ENCODE measurements at places on chromosomes 2 and 18.

DNA sequence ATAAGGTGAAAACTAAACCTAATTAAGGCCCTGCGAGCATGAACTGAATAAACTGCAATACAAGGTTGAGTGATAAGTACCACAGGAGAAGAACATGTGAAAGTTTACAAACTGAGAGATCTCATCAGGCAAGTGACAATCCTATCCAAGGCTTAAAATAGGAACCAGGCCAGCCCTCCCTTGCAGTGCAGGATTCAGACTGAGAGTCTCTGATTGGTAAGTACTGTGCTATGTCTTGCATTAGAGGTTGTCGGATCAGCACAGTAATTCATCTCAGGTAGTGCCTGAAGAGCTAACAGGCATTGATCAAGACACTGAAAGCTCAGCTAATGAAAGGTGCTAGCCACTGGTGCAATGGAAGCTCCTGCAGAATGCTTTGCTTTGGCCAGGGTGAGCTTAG lies 801.7 kb upstream of the ID2 start:
- no peaks in the 10 kb centered on the region for H3K4me1 ChIP-seq
- H3K36me3 ChIP-seq: no peaks in the 10 kb centered on the region
- no peak for DNase-seq
- no peak overlapping the region for H3K27ac ChIP-seq
- no peak overlapping the region for H3K4me3 ChIP-seq

DNA sequence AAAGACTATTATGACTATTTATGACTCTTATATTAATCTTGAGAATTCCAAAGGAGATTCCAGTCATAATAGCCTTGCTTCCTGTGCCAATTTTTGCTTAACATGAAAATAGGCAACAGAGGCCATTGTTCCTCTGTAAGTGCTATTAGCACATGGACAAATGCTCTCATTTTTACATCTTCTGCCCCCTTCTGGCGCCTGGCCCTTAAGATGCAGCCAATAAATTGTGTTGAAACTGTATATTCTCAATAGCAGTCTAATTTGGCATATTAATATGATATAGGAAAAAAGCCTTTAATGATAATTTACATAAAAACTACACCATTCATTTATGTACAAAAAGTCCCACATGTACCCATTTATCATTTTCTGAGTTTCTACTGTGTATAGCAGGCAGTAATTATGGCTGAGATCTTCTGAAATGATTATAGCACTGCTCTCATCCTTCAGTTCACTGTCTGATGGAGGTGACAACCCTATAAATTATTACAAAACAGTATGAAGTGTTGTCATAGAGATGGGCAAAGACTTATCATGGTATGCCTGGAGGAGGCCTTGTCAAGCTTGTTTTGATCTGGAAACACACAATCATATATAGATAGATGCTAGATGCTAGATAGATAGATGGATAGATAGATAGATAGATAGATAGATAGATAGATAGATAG lies 613.3 kb downstream of the TSN start:
- H3K4me1 ChIP-seq: no peaks in the 10 kb centered on the region
- H3K27ac ChIP-seq: no peak overlapping the region
- DNase-seq: no peak
- H3K27me3 ChIP-seq: no peaks in the 10 kb centered on the region

DNA sequence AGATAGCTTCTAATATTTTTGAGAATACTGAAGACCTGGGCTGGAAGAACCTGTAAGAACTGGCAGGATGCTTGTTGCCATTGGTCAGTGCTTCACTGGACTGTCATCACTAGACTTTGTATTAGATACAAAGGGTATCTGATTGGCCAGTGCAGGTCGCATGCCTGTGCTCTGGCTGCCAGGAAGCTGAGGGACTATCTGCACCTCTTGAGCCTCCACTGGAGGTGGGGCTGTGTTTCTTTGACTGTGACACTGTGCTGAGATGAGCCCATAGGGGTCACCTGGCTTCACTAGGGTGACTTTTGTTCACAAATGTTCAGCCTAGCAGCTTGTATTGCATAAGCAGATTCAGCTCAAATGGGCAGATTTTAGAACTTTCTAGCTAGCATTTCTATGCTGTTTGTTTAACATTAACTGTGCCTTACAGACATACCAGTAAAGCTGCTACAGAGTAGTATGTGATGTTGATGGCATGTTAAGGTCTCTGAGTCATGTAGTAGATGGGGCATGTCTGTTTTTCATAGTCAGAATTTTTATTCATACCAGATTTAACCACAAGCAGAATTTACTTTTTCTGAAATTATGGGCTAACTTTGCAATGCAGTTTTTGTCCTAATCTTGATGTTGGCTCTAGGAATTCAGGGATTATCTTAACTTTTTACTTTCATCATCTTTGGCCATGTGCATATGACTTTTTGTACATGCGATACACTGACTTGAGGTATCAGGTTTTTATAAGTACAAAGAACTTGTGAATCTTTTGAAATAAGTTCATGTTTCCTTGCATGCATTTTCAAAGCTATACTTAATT lies 56.1 kb downstream of the RHBDD1 start:
- H3K4me3 ChIP-seq: no peak overlapping the region

DNA sequence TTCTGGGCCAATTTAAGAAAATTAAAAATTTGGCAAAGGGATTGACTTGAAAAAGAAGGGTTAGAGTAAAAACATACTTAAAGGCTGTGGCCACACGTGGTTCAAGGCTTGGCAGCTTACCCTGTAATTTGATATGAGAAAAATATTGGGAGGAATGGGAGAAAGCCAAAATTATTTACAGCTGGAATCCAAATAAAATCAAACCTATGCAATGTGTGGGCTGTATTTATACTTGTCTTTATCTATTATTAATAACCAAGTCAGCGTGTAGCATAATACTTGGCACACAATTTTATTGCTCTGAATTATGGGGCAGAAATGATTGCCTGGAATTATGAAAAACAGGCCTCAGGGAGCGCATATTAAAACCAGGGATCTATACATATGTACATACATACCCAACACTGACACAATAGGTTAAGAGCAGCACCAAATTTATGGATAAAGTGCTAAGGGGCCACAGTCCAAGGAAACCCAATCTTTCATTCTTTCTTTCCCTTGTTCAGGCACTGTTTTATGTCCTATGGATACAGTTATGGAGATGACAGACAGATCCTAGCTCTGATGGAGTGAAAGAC lies 35.6 kb downstream of the FAM124B start:
- no peak for DNase-seq
- H3K36me3 ChIP-seq: no peaks in the 10 kb centered on the region
- H3K27me3 ChIP-seq: no peaks in the 10 kb centered on the region

DNA sequence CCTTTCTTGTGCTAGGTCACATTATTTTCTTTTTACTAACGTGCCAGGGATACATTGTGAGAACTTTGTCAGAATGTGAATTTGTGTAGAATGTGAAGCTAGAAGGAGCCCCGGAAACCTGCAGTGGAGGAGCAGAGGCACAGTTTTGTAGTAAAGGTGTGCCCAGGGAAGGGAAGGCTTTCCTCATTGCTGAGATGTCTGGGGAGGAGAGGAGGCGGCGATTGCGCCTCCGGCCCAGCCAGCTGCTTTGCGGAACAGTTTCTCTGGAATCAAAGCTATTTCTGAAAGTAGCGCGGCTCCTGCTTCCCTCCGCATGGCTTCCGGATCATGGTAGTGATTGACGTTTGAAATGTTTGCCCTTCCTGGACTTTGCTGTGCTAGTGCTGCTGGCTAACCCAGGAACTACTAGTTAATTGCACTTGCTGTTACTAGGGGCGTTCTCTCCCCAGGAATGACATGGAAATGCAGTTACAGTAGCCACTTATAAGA lies 83.1 kb upstream of the RBM44 start:
- no peak for DNase-seq
- H3K27me3 ChIP-seq: no peaks in the 10 kb centered on the region
- peaks cover 23% of the 10 kb centered on the region for H3K36me3 ChIP-seq
- H3K4me1 ChIP-seq: no peaks in the 10 kb centered on the region
- no peak overlapping the region for H3K4me3 ChIP-seq

DNA sequence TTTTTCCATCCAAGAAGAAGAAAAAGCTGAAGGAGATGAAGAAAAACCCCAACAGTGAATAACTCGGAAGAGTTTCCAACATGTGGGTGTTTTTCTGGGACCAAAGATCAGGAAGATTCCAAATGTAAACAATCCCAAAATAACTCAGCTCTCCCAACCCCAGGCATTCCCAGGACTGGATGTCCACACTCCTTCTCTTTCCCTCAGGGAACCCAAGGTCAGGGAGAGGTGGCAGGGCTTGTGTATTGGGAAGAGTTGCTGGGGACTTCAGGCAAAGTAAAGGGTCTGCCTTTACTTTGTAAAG lies 268.0 kb downstream of the DYSF start:
- no peaks in the 10 kb centered on the region for H3K36me3 ChIP-seq
- no peak for DNase-seq
- no peaks in the 10 kb centered on the region for H3K4me1 ChIP-seq
- no peak overlapping the region for H3K4me3 ChIP-seq
- no peak overlapping the region for H3K27ac ChIP-seq

DNA sequence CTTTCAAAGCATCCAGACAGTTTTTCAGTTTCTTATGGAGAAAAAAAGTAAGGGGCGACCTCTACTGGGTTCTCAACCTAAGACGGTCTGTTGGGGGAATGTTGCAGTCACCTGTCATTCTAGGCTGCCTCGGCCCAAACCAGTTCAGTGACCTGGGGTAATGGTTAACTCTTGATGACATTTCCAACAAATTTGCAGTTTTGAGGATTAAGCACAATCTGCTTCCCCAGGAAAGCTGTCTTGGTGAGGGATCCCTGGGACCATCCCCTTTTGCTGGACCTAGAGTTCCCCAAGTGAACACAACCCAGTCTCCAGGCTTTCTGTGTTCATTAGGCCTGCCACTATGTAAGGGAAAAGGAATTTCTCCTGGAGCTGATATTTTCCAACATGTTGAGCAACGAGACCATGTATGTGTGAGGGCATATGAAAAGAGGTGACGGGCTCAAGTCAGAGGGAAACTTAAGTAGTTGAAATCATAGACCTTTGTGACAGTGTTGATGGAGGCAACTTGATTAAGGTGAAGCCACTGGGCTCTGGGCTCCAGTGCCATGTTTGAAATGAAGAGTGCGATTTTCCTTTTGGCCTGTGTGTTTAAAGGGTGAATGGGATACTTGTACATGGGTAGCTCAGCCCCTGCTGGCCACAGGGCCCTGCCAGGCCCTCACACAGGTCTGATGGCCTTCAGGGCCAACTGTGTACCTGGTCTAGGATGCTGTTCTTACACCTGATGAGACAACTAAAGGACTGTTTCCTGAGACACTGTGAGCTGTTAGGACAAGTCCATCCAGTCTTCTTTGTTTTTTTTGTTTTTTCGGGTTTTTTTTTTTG lies 27.0 kb downstream of the FOSL2 start:
- peaks cover 21% of the 10 kb centered on the region for H3K4me1 ChIP-seq
- no peaks in the 10 kb centered on the region for H3K36me3 ChIP-seq
- DNase-seq: no peak
- H3K4me3 ChIP-seq: no peak overlapping the region
- no peaks in the 10 kb centered on the region for H3K27me3 ChIP-seq

- H3K4me1 ChIP-seq: peaks cover 30% of the 10 kb centered on the region
- peak; percentile 56 for DNase-seq
- no peaks in the 10 kb centered on the region for H3K36me3 ChIP-seq
- no peaks in the 10 kb centered on the region for H3K27me3 ChIP-seq
- peak overlapping the region; percentile 81 for H3K27ac ChIP-seq
Measured at GRCh38 chr2:99066075-99066958, 75.2 kb upstream of the C2orf15 start.

DNA sequence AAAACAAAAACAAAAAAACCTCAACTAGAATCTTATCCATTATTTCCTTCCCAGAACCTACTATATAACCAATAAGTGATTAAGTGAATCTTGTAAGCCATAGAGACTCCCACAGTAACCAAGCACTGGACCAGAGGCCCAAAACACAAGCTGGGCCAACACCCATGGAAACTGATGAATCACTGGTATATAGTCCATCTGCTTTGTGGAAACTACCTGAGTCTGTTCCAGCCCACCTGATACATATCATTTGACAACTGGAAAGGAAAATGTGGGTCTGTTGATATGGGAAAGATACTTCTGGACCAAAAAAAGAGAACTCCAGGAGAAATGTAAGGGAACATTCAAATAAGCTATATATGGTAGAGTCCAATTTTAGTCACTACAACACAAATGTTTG lies 252.8 kb downstream of the MREG start:
- H3K27me3 ChIP-seq: no peaks in the 10 kb centered on the region
- no peaks in the 10 kb centered on the region for H3K4me1 ChIP-seq
- no peak overlapping the region for H3K27ac ChIP-seq
- H3K36me3 ChIP-seq: no peaks in the 10 kb centered on the region

GRCh38 chr2:235268535-235268934 lies 225.3 kb upstream of the AGAP1 start:
- no peak overlapping the region for H3K4me3 ChIP-seq
- H3K4me1 ChIP-seq: no peaks in the 10 kb centered on the region
- no peaks in the 10 kb centered on the region for H3K36me3 ChIP-seq
- peaks cover 27% of the 10 kb centered on the region for H3K27me3 ChIP-seq

DNA sequence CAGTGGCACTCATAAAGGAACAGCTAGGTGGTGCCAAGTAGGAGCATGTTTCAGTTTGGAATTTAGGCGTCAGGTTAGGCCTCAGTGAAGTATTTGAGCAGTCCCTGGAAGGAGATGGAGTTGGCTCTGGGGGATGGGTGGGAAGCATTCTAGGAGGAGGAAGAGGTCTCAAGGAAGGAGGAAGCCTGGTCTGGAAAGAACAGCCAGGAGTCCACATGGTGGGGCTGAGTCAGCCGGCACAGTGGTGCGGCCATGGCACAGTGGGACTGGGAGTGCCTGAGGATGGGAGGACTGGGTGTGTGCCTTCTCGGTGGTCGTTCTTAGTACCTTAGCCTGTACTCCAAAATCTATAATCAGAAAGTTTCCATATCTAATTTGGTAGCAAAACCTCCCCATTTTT lies 373.3 kb downstream of the PTPRM start:
- no peak overlapping the region for H3K4me3 ChIP-seq
- H3K27me3 ChIP-seq: no peaks in the 10 kb centered on the region
- H3K27ac ChIP-seq: no peak overlapping the region
- DNase-seq: no peak

- no peak overlapping the region for H3K4me3 ChIP-seq
- H3K4me1 ChIP-seq: no peaks in the 10 kb centered on the region
- no peak for DNase-seq
Measured at GRCh38 chr2:173692068-173692467, 273.1 kb downstream of the SP3 start.

DNA sequence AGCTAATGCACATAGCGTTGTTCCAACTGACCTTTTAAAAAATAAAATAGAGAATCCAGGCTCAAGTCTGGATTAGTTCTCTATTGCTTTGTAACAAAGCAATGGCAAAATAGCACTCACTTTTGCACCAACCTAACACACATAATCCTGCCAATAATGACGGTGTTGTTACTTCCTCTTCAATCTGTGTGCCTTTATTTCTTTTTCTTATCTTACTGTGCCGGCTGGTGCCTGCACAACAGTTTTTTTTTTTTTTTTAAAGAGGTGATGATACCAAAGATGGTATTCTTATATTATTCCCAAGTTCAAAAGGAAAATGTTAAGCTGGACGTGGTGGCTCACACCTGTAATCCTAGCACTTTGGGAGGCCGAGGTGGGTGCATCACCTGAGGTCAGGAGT lies 3.4 kb downstream of the PLB1 start:
- no peaks in the 10 kb centered on the region for H3K36me3 ChIP-seq
- H3K4me3 ChIP-seq: no peak overlapping the region
- no peak overlapping the region for H3K27ac ChIP-seq
- no peaks in the 10 kb centered on the region for H3K4me1 ChIP-seq
- no peak for DNase-seq
- H3K27me3 ChIP-seq: peaks cover 11% of the 10 kb centered on the region

Measured in DND-41 (cell line).